Kidney epithelial cell (primary cell): ENCODE measurements at places on chromosomes 11 and 22. TPM values are rescaled to one million over a fixed set of nuclear protein-coding genes. Genes with fewer than 3 reads are reported as not detected.

The TYR gene
- total RNA-seq: not detected in 2 replicates

The RTN4R gene
- total RNA-seq: 18.2 and 22.9 TPM in 2 replicates

DNA sequence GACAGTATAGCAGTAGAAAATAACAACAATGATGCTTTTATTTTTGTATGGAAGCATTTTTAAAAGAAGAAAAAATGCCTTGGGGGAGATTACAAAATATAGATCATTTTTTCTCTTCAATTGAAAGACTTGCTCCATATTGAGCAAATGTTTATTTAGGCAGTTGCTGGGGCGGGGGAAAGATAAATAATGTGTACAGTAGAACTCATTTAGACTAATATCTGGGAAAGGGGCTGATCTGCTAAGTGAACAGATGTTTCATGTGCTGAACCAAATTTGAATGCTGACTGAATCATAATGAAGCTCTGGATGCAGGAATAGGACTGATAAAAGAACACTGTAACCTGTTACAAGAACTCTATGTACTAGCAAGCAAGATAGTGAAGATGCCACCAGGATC is 457.1 kb upstream of the TENM4 start:
- DNase-seq: no peak

The FOLR3 gene
- 0.34 TPM in 1 of 2 replicates, not detected in the other for total RNA-seq

GRCh38 chr11:2434506-2435255 is 9.6 kb downstream of the TRPM5 start:
- DNase-seq: no peak

DNA sequence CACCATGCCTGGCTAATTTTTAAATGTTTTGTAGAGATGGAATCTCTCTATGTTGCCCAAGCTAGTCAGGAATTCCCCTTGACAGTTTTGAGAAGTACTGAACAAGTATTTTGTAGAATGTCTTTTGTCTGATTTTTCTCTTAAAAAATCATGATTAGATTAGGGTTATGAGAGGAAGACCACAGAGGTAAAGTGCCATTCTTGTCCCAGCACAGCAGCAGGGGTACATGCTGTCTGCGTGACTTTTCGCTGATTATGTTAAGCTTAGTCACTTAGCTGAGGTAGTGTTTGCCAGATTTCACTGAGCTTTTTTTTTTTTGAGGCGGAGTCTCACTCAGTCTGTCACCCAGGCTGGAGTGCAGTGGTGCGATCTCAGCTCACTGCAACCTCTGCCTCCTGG is 13.6 kb upstream of the NUP160 start:
- DNase-seq: no peak

DNA sequence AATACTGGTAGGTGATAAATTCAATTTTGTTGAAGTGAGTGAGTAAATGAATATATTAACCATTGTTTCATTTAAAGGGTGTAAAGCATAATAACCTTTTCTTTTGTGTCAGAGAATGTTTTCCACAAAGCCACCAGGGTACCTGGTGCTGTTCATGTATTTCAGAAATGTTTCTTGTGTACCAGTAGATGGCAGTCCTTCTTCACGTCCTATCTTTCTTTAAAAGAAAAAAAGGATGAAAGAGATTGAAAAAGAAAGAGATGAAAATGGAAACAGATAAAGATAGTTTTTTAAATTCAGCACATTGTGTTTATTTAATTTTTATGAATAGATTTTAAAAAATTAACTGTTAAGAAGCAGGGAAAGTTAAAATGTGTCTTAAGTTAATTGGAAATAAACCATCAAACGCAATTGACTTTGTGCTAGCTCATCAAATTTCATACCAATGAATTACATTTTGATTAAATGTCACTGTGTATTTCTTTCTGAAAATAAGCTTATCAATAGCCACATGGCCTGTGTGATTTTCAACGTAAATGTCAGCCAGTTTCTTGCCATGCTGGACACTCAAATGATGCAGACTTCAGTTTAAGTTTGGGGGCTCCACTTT is 65.5 kb upstream of the CHORDC1 start:
- DNase-seq: no peak

The OR8D1 gene
- not detected in 2 replicates for total RNA-seq

- DNase-seq: peak; percentile 76
Observed at GRCh38 chr11:12989428-12990161, 19.5 kb upstream of the RASSF10 start.

The DDI1 gene
- not detected in 2 replicates for total RNA-seq

- DNase-seq: no peak
Observed at GRCh38 chr11:76601272-76601671, 69.3 kb downstream of the LRRC32 start.

GRCh38 chr11:70942593-70942992 is 309.8 kb downstream of the SHANK2 start:
- no peak for DNase-seq

The ZW10 gene
- 19.0 and 25.2 TPM in 2 replicates for total RNA-seq

The APBB1 gene
- 26.9 and 29.6 TPM in 2 replicates for total RNA-seq

The OR8G1 gene
- not detected in 2 replicates for total RNA-seq

The CCDC73 gene
- total RNA-seq: 0.07 TPM in 1 of 2 replicates, not detected in the other

GRCh38 chr11:69390561-69390960 is 90.9 kb upstream of the LINC01488 start:
- no peak for DNase-seq

DNA sequence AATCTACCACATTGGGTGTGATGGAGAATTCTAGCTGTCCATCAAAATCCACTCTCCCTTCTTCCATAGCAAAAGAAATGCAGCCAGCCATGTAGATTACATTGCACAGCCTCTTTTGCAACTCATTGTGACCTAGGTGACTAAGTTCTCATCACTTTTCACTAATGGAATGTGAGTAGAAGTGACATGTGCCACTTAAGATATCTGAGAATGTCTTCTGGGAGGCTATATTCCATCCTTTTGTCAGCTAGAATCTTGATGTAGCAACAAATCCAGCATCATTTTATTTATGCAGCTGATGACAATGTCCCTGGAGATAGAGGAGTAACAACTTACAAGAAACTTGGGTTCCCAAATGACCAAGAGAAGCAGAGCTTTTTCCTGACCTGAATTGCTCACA is 61.5 kb upstream of the API5 start:
- DNase-seq: no peak

GRCh38 chr22:46183733-46184132 is 33.4 kb downstream of the PPARA start:
- DNase-seq: no peak

The ANGPTL5 gene
- total RNA-seq: not detected in 2 replicates

- DNase-seq: no peak
Observed at GRCh38 chr22:17120711-17121232, 388 bp downstream of the TMEM121B start.

- DNase-seq: no peak
Observed at GRCh38 chr11:66492161-66492865, 12.1 kb downstream of the DPP3 start.

- no peak for DNase-seq
Observed at GRCh38 chr22:37365950-37366349, 61.3 kb downstream of the ELFN2 start.

DNA sequence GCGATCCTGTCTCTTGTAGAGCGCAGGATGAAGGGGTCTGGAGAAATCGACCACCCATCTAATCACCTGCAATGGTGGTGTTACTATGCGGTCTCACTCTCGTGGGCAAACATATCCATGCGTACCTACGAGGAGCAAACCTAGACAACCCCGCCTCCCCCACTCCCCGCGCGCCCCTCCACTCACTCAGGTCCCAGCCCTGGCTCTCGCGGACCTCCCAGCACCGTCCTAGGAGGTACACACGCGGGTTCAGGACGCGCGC is 887 bp downstream of the TRPC6 start:
- DNase-seq: no peak

The BAIAP2L2 gene
- 4.1 and 5.4 TPM in 2 replicates for total RNA-seq

The OR4D5 gene
- not detected in 2 replicates for total RNA-seq

GRCh38 chr11:35045236-35045820 is 93.6 kb upstream of the CD44 start:
- no peak for DNase-seq

DNA sequence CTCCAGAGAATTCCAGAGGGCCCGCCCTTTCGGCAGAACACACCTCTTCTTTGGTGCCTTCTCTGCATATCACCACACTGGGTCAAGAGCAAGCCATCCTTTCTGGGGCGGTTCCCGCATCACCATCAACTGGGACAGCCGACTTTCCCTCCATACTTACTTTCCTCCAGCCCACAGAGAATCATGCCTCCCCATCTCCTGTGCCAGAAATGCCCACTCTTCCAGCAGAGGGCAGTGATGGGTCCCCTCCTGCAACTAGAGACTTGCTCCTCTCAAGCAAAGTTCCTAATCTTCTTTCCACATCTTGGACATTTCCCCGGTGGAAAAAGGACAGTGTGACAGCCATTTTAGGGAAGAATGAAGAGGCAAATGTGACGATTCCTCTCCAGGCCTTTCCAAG is 157.7 kb downstream of the C11orf91 start:
- DNase-seq: no peak

- no peak for DNase-seq
Observed at GRCh38 chr11:47345890-47346563, 6.5 kb downstream of the MYBPC3 start.

GRCh38 chr22:31630331-31631329 is 31.4 kb downstream of the PISD start:
- no peak for DNase-seq

The PARVA gene
- total RNA-seq: 39.6 and 45.9 TPM in 2 replicates

GRCh38 chr11:57434640-57435546 is 8.0 kb upstream of the SLC43A3 start:
- peak; percentile 80 for DNase-seq

- DNase-seq: no peak
Observed at GRCh38 chr11:85184721-85185120, 442.4 kb downstream of the DLG2 start.

GRCh38 chr22:35727436-35727835 is 9.8 kb downstream of the APOL5 start:
- no peak for DNase-seq

DNA sequence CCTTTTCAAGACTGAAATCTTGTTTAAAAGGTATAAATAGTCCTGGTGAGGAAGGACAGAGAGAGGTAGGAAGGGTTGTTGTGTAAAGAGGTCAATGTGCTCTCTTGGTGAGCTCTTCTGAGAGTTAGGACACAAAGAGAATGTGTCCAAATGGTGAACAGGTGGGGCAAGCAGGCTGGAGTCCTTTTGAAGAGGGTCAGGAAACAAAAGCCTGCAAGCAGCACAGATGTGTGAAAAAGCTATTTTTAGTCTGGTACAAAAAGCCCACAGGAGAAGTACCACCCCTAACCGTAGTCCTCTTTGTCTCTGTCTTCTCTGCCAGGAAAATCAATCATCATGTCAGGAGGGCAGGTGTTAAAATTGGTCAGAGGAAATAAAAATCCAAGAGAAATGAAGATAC is 54.4 kb upstream of the SYN3 start:
- no peak for DNase-seq

DNA sequence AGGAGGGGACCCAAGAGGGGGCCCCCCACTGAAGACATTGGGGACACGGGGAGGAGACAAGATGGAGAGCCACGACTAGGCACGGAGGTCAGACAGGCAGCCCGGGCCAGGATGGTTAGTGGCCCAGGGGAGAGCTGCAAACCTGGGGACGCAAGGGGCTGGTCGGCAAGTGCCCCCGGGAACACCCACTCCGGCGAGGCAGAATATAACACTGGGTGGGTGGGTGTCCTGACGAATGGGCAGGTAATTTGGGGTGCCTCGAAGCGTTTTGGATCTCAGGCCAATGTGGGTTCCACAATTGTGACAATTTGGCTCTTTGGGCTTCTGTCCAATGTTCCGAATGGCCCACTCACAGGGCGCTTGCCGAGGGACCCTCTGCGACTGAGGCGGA is 9.9 kb downstream of the IGF2 start:
- DNase-seq: no peak

GRCh38 chr22:17700778-17701177 is 62.2 kb downstream of the BCL2L13 start:
- DNase-seq: no peak

DNA sequence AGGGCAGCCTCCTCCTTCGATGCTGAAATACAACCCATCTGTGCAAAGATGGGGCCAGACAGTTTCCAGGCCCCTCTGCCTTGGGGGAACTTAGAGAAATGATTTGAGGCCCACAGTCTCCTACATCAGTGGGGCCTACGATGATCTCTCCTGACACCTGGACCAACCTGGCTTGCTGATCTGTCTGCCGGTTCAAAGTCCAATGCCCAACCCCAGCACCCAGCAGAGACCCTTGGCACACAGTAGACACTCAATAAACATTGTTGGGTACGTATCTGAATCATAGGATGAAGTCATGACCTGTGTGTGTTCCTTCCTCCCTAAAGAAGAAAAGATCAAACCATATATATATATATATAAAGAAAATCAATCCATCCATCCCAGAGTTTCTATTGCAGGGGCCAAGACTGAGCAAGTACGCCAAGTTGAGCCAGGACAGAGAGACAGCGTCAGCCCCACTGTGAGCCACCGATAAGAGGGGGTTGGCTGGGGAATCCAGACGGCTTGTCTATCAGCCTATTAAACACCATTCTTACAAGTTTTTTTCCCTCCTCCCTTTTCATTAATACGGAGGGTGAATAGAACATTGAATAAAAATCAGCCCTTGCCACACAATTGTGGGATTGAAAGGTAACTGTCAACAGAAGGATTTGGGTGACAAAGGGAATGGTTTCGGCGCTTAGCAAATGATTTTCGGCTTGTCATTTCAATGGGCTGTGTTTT is 244.1 kb downstream of the MN1 start:
- DNase-seq: no peak

- DNase-seq: no peak
Observed at GRCh38 chr11:73907191-73907590, 30.4 kb downstream of the PAAF1 start.

The SCGB2A2 gene
- total RNA-seq: not detected in 2 replicates

DNA sequence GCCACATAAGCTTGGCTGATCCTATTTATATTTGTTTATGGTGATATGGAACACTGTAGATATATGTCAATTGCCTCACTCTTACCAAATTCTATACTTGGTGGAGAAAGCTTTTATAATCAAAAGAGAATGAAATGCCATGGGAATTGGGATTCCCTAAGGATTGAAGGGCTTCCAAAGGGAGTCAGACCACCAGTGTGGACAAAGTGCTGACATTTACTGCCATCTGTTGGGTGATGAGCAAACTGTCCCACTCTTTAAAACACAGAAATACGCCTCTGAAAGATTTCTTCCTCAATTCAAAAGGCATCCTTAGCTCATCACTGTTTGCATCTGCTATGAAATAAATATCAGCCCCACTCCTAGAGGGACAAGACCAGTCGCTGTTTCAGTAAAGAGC is 7.1 kb downstream of the SLC1A2 start:
- no peak for DNase-seq

DNA sequence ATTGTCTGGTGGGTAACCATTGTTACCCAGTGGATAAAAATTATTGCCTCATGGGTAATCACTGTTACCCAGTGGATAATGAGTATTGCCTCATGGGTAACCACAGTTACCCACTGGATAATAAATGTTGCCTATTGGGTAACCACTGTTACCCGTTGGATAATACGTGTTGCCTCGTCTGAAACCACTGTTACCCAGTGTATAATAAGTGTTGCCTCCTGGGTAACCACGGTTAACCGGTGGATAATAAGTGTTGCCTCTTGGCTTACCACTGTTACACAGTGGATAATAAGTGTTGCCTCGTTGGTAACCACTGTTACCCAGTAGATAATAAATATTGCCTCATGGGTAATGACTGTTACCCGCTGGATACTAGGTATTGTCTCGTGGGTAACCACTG is 20.9 kb upstream of the NXPE4 start:
- no peak for DNase-seq

DNA sequence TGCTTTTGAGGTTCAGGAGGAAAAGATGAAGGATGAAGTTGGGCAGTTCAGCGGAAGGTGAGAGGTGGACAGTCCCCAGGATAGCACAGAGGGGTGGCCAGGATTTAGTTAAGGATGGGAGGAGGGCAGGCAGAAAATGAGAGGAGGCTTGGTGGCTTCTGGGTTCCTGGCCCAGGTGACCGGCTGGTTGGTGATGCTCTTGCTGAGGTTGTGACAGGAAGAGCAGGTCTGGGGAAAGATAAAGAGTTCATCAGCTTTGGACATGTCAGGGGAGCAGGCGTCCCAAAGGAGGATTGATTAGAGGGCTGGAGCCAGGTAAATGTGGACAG is 27.6 kb upstream of the P2RY2 start:
- no peak for DNase-seq
